ENCODE measurements at places on chromosomes 7 and 10.

GRCh38 chr7:81036057-81036456, 117.2 kb upstream of the SEMA3C start:
- no peak for DNase-seq

DNA sequence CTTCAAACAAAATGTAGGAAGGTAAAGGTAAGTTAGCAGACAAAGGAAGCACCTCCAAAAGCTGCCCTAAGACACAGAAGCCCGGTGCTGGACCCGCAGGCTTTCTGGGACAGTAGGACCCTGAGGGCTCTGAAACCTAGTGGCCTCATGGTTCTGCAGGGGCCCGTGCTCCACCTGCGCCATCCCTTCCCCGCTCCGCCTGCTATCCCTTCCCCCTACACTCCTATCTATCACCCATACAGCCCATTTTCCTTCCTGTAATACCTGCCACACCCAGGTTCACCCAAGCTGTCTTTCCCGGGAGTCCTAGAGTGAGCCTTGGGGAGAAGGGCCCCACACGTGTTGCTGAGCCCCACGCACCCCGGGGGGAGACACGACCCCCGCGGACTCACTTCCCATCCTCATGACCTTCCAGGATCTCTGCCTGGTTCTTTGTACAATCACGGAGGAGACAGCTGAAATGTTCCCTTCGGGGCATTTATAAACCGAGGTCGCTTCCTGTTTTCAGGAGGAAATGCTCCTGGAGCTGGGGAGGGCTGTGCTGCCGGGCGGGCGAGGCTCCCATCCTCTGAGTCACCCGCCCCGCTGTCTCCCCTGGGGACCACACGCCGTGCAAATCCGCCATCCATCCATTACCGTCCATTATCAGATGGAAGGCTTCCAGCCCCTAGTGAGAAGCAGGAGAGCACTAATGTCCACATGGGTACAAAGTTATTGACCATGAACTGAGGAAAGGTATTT, 251.7 kb upstream of the PITRM1 start:
- no peak for DNase-seq

- DNase-seq: no peak
These were observed 7.2 kb upstream of the RALA start for GRCh38 chr7:39616138-39616537.

- peak; percentile 43 for DNase-seq
These were observed 386 bp downstream of the ABHD11 start for GRCh38 chr7:73738220-73738611.

- no peak for DNase-seq
These were observed 22.4 kb downstream of the NACAD start for GRCh38 chr7:45066409-45066808.

- DNase-seq: no peak
These were observed 257.6 kb upstream of the PHYHIPL start for GRCh38 chr10:58918887-58919286.

DNA sequence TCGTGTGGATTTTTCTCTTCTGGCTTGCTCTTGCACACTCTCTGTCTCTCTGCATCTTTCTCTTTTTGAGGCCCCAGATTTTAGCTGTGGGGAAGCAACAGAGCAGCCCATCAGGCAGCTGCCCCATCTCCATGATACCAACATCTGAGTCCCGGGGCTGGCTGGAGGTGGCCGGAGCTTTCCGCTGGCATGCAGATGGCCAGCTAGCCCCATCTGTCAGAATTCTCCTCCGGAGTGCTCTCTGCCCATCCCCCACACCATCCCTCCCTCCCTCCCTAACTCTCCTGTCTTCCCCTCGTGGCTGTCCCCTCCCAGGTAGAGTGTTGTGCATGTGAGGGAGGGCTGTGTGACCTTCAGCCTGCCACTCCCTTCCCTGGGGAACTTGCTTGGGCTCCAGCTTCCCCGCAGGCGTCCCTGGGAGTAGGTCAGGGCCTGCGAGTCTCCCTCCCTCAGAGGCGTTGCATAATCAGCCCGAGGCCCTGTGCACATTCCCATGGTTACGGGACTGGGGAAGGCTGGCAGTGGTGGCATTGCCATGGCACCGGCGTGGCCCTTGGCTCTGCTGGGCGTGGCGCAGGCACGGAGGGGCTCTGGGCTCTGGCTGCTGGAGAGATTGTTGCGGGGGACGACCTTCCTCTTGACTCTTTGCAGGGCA, 24.7 kb downstream of the GHRHR start:
- no peak for DNase-seq

DNA sequence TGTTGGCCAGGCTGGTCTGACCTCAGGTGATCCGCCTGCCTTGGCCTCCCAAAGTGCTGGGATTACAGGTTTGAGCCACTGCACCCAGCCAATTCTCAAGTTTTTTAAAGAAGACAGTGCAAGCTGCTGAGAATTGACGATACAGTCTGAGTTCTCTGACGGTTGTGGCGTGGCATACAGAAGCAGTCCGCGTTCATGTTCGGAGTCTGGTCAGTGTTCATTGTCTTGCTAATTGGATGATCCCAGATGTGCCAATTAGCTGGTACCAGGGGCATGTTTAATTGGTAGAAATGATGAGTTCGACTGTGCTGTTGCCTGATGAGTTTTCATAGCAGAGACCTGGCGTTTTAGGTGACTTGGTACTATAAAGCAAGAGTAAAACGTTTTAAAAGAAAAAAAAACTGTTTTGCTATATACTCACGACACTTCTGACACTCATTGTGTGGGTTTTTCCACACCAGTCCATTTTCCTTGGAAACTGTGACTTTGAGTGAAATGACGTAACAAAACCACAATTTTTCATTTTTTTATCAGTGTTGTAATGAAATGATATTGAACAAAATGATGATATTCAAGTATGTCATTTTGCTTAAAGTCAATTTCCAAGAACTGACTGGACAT, 32.3 kb downstream of the CAMK1D start:
- no peak for DNase-seq

DNA sequence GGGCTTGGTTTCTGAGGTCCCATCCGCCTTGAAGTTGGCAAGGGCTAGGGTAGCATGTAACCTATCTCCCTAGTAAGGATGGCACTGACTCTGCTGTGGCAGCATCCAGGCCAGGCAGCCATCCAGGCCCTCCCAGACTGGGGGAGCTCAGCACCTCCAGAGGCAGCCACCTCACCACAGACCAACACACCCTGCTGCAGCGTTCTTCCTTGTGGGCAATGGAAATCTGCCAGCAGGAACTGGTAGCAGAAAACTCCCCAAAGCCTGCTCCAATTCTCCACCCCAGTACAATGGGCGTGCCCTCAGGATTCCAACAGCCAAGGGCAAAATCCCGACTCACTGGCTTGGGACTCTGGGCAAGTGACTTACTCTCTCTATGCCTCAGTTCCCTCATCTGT, 27.5 kb downstream of the DLG5 start:
- no peak for DNase-seq

GRCh38 chr10:73841526-73842285, 30.3 kb upstream of the NDST2 start:
- DNase-seq: no peak

GRCh38 chr10:17062009-17062408, 67.6 kb downstream of the CUBN start:
- DNase-seq: no peak

DNA sequence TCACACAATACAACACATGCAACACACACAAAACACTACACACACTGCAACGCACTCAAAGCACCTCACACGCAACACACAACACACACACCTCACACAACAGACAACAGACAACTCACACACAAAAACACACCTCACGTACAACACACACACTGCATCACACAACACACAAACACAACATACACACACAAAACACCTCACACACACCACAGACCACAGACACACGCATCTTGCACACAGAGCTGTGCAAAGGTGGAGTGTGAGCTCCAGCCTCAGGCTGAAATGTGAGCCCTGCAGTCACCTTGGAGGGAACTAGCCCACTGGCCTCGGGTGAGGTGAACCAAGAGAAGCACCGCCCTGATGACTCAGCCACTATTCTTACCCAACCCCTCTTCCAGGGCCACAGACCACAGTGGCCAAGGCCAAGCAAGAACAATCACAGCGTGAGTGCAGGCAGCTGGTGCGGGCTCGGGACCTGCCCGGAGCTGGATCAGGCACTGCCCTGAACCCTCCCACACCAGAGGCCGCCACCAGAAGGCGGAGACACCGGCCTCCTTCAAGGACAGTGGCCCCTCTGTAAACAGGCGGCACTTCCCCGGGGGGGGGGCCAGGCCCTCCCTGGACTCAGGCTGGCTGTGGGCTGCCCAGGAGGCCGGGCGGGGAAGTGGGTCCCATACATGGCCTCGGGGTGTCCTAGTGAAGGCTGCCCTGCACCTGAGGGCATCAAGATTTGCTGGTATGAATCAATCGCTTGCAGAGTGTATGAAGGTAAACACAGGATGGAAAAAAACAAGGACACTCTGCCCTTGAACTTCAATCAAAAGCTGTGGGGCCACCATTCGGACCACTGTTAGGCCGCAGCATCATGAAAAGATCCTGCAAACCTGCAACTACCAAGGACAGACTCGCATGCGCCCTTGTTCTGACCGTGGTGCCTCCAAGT, 106.7 kb downstream of the TNS3 start:
- no peak for DNase-seq

DNA sequence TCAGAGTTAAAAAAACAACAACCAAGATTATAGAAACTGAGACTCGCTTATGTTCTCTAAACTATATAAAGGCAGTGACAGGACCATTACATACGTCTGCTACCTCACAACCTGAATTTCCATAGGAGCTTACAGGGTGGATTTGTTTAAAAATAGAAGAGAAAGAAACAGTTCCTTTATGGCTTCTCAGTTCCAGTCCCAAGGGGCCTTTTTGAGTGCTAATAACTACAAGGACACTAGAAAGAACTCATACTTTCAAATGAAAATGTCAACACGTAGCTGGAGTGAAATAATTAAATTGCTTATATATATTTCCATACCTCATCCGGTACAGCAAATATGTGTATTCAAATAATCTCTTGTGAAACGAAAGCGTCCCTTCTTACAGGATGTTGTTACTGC, 19.7 kb downstream of the TSPAN12 start:
- no peak for DNase-seq

DNA sequence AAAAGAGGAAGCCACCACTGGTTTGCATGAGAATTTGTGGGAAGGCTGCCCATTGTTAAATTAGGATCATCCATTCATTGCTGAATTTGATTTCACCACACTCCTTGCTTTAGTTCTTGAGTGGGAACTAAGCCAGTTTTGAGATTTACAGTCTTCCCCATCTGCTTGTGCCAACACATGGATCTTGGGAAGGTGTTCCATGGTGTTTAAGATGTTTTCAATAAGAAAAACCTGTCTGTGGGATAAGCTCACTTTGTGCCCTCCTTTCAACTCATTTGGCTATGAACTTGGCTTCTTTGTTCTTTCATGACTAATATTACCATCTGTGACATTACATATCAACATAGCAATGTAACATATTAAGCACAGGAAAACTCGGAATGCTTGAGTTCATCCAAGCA, 73.2 kb downstream of the INHBA start:
- no peak for DNase-seq

DNA sequence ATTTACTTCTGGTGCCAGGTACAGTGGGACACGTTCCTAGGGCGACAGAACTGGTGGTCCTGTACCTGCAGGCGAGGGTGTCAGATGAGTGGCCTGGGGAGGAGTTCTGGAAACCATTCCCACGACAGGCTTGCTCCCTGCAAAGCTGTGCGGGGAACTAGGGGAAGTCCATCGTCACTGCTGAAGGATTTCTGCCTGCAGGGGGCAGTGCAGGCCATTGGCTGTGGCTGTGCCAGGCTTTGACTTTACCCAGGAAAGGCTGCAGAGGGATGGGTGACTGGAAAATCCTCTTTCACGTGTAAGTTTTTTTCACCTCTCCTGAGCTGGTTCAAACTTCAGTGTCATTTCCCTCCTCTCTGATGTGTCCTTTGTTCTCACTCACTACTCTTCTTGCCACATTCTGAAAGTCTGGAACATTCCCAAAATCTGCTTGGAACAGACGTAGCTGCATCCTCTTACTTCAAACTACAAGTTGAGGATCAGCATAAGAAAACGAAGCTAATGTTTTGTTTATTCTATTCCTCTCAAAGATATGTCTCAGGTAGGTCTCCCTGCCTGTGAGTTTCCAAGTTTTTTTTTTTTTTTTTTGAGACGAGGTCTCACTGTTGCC, 126.5 kb downstream of the SH2D4B start:
- peak; percentile 13 for DNase-seq

GRCh38 chr7:99784007-99784406, at the start of gene CYP3A4:
CYP3A4 (minus strand) TSS chr7:99784184; CDS start chr7:99784081, 103 bp downstream.
- DNase-seq: no peak
